ENCODE measurements at places on chromosomes 11 and 22.

DNA sequence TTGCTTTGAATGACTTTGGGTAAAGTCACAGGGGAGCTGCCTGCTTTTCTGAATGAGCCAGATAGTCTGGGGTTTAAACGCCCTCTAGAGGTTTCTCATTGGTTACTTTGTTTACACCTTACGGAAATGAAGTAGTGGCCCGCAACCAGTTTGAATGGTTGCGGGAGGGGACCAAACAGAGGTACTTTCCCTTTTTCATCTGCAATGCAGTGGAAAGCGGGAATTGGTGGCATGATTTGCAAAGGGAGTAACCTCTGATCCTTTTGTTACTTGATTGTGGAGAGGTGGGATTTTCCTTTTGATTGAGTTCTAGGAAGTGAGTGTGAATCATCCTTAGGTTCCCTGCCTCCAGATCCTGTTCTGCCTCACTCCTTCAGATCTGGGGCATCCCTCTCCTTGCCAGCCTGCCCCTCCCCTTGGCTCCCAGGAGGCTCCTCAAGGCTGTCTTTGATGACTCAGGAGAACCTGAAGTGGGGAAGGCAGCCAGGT is 15.9 kb upstream of the GLYATL1 start:
- DNase-seq = no peak

- DNase-seq = no peak
These were observed 24.8 kb downstream of the PAK1 start for GRCh38 chr11:77449060-77449521.

DNA sequence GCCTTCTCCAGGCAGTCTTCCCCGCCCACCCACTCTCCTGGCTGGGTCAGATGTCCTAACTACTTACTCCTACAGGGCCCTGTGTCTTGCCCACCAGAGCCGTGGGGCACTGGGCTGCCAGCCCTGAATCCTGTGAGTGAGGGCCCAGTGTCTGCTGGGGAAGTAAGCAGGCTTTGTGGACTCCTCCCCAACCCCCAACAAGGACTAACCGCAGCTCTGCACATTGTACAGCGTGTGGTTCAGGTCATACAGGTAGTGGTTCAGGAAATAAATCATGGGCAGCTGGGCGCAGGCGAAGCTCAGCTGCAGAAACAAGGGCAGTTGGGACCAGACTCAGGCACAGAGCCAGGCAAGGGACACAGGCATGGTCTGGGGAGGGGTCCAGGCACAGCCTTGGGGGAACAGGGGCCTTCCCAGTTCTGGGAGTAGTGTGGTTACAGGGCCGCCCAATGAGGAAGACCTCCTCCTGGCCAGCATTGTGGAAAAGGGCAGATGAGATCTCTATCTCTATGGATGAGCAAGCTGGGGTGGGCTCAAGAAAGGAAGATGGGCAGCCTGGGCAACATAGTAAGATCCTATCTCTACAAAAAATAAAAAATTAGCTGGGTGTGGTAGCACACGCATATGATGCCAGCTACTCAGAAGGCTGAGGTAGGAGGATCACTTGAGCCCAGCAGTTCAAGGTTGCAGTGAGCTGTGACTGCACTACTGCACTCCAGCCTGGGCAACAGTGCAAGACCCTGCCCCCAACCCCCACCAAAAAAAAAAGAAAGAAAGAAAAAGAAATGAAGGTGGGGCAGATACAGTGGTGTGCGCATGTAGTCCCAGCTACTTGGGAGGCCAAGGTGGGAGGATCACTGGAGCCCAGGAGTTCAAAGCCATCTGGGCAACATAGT is 5.5 kb downstream of the UNC93B1 start:
- no peak for DNase-seq

DNA sequence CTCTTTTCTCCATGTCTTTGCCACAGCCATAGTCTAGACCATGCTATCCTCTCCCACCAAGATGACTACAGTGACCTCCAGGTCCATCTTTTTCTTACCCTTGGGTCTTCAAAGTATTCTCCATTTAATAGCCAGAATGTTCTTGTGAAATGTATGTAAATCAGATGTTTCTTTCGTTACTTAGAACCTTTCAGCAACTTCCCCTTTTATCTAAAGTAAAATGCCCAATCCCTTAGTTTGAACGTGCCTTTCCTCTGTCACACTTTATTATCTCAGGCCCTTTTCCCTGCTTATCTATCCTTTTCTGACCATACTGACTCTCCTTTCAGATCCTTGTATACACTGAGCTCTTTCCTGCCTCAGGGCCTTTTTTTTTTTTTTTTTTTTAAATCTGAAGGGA is 17.9 kb downstream of the RBM4B start:
- no peak for DNase-seq

- no peak for DNase-seq
These were observed 500 bp upstream of the ADSL start for GRCh38 chr22:40345815-40346184.

GRCh38 chr11:68829581-68829980 is 12.1 kb downstream of the CPT1A start:
- no peak for DNase-seq

- DNase-seq = no peak
These were observed 36.7 kb downstream of the SMC1B start for GRCh38 chr22:45376703-45377102.

DNA sequence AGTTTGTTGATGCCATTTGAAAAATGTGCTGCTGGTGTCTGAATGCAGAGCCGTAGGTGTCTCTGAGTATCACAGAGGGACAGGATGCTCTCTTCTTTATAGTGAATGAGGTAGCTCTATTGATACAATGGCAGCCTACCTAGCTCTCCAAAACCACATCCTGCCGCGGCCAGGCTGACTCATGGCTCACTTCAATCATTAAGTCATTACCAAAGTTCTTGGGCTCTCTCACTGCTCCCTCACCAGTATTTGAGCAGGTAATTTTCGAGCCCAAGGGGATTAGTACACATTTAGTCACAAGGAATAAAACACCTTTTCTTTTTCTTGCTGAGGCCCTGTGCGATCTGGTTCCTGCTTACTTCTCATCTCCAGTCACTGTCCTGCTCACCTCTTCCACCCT is 509.0 kb upstream of the LARGE1 start:
- no peak for DNase-seq

Measured in renal cortex interstitium (tissue), 15 donors.